ENCODE measurements at places on chromosomes 13 and 19.

DNA sequence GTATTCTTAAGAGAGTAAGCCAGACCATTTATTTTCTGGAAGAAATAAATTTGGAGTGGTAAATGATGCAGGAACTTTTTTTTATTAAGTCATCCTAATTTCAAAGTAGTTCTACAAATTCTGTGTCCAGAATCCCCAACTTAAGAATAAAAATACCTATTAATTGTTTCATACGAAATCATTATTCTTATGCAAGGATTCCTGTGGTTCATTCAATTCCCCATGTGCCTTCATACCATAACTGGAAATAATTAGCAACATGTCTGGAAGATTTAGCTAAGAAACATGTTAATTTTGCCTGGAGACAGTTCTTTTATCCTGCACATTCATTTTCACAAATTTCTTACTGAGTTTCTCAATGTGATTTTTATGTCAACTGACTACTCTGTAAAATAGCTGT lies 408.6 kb downstream of the PCDH9 start:
- peak; percentile 13 for DNase-seq

DNA sequence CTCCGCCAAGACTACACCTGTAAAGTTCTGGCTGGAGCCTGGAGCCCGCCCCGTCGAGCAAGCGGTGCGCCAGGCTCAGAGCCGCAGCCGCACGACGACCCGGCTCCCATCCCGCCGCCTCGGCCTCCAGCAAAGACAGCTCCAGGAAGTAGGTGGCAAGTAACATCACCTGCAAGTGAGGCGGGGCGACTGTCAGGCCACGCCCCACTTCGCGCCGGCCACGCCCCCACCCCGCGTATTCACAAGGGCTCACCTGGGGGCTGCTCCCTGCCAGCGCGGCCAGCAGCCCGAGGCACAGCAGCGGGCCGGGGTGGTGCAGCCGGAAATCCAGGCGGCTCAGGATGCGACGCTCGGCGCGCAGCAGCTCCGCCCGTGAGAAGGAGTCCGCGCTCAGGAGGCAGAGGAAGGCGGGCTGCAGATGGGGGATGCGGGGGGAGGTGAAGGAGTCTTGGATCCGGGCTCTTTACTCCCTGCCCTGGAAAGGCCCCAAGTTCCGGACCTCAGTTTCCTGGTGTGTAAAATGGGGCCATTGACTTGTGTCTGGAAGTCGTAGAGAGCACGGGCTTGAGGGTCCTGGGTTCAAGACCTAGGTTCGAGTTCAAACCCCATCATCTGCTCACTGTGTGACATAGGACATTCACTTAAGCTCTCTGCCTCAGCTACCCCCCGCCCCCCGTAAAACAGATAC lies 3.2 kb downstream of the CCNP start:
- DNase-seq, result no peak

DNA sequence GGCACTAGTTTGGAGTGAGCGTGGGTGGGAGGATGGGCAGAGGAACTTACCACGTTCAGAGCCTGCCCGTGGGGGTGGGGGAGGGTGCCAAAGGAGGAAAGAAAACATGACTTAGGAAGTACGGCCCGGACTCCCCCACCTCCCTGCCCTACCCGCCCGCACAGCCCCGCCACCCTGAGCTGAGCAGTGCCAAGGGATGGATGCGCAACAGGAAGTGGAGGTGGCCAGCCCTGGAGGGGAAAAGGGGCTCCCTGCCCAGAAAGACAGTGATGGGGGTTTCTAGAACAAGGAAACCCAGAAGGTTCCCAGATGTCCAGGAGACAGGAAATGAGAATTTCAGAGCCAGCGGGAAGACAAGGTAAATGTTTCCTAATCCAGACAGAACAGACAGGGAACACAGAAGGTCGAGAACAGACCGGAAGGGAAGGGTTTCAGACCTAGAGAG lies 6.3 kb downstream of the TEAD2 start:
- peak; percentile 11 for DNase-seq

GRCh38 chr13:36673838-36674326 lies at the start of gene SERTM1:
SERTM1 (plus strand) TSS chr13:36674020; CDS start chr13:36695079, 21,059 bp downstream.
- DNase-seq, result no peak

DNA sequence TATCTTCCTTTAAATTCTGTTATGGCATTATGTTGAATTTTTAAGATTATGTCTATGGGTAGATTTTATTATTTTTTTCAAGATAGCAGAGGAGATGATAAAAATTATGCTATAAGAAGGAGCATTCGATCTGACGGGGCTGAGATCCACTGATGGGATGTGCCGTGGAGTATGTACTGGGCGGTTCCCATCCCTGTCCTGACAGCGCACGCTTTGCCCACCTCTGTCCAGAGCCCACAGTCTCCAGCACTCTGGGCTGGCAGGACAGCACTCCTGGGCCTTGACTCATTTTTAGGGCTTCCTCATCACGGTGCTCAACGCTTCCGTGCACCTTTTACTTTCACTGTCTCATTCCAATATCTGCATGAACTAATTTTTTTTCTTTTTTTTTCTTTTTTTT lies 235.5 kb downstream of the TEX29 start:
- no peak for DNase-seq

DNA sequence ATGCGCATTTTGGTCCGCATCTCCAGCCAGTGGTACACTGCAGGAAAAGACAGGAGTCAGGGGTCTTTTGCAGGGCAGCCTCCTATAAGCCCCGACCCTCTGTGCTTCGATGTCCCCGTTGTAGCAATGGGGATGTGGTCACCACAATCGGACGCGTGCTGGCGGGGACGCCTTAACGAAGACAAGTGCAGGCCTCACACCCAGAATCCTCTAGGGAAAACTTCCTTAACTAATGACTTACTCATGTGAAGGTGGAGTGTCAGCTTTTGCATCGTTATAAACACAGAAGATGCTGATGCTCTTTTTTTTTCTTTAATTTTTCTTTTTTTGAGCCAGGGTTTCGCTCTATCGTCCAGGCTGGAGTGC lies 22.1 kb downstream of the VASP start:
- no peak for DNase-seq

DNA sequence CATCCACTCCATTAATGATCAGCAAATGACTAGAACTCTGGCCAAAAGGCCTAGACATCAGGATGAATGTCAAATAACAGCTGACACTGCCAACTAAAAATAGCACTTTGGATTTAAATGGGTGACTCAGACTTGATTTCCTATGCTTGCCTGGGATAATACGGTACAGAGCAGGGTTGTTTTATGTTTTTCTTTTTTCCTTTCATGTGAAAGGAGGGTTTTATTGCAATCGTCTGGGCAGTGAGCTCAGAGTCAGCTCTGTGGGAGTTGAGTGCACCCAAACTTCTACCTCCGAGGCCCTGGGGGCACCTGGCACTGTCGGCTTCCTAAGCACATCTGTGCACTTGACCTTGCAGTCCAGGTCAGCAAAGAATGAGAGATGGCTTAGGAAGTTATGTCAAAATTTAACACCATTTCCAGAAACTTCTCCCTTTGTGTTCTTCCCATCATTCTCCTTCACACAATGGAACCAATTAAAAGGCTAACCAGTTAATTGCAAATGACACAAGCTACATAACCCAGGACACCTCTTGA lies 134.1 kb downstream of the LACC1 start:
- DNase-seq, result peak; percentile 18

DNA sequence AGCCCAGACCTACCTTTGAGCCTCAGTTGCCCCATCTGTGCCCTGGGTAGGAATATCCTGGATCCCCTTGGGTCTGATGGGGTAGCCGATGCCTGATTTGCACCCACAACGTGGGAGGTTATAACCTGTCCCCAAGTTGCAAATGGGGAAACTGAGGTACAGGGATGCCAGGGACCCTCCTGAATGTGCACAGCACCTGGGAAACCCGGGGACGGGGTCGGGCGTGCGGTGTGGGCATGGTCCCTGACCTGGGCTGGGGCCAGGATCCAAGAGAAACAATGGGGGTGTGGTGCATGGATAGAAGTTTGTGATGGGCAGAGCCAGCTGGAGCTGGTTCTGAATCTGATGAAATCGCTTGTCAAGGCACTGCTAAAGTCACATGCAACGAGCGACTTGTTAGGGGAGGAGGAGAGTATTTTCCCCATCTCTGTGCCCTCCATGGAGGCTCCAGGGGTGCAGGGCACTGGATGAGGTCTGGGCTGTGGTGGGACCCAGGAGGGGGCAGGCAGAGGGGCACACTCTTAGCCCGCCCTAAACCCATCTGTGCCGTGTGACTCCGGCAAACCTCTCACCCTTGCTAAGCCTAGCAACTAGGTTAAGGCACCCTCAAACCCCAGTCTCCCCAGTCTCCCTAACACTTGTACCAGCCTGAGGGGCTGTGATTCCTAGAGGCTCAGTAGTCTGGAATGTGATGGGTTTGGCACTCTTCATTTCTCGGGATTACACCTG lies 749 bp downstream of the GDF15 start:
- peak; percentile 28 for DNase-seq

DNA sequence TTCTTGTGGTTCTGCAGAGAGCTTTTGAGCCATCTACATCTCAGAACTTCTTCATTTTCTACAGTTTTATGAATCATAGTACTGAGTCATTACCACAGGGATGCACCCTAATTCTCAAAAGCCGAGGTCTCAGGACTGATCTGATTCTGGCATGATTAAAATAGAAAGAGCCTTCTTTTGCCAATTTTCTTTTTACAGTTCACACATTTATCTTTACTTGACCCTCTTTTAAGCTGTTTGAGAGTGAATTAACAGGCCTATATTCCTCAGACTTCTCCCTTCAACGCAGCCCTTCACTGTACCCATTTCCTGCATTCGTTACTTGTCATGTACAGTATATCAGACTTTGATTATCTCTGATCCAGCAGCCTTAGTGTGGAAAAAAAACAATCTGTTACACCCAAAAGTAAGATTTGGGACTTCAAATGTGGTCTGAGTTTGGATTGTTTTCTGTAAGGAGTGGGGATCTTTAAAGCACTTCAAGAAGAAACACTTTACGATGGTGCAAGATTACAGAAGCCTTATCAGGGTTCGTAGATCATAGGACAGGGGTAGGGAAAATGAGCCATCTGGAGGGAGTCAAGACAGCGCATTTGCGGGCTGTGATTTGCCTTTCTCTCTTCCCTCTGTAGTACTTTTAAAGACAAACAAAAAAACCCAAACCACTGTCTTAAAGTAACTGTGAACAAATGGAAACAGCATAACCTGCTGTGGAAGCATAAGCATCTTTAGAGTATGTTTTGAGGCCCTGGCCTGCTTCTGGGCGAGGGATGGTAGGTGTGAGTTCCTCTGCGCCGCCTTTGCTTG lies 15.3 kb upstream of the GPR183 start:
- peak; percentile 40 for DNase-seq

DNA sequence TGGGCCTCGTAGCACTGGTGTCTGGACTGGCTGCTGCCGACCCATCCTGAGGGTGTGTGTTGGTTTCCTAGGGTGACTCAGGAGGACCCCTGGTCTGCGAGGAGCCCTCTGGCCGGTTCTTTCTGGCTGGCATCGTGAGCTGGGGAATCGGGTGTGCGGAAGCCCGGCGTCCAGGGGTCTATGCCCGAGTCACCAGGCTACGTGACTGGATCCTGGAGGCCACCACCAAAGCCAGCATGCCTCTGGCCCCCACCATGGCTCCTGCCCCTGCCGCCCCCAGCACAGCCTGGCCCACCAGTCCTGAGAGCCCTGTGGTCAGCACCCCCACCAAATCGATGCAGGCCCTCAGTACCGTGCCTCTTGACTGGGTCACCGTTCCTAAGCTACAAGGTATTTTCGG lies 13.8 kb downstream of the TIMM13 start:
- no peak for DNase-seq

GRCh38 chr13:40141859-40142555 lies 486.5 kb downstream of the COG6 start:
- DNase-seq, result no peak

DNA sequence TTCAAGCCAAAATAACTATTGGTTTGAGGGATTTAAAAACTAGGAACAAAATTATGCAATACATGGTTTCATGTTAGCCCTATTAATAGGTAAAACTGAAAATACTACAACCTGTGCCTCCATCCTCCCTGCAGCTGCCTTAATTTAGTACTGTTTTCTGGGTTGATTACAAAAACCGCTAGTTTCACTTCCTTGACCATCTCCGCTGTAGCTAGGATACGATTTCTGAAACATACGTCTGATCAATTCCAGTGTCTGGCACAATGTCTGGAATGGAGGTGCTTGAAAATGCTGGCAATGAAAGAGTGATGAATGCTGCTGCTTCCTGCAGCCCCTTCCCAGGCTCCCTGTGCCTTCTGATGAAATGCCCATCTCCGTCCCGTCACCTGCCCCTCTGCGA lies 273.5 kb downstream of the SHISA2 start:
- no peak for DNase-seq

DNA sequence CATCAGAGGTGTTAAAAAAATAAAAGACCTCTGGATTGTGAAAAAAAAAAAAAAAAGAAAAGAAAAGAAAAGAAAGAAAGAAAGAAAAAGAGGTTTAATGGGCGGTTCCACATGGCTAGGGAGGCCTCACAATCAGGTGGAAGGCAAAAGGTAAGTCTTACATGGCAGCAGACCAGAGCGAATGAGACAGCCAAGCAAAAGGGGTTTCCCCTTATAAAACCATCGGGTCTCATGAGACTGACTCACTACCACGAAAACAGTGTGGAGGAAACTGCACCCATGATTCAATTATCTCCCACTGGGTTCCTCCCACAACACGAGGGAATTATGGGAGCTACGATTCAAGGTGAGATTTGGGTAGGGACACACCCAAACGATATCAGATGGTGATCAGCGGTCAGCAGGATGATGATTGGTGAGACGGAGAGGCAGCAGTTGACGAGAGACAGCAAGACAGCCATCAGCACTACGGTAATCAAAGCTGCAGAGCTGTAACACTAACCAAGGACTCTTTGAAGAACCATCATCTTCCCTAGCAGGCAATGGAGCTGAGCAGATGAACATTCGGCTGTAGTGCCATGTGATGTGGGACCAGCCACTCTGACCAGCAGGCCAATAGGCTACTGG lies 3.9 kb upstream of the CD209 start:
- no peak for DNase-seq

GRCh38 chr13:94389604-94390351 lies 89.7 kb downstream of the DCT start:
- no peak for DNase-seq

- DNase-seq, result no peak
Measured at GRCh38 chr13:97191142-97191541, 31.0 kb upstream of the MBNL2 start.

DNA sequence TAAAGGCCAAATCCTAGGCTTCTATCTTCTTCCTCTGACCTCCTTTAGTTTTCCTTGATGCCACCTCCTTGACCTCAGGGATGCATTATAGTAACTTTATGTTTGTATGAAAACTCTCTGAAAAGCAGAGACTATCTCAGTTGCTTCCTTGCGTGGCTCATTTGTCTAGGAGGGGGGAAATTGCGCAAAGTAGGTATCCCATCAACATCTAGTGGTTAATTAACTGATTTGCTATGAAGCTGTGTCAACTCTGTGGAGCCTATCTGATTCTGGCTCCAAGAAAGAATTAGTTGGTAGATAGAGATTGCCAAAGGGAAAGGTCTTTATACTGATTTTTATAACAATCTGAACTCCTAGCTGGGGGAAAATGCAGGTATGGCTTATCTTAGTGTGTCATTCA lies 82.1 kb upstream of the FRY start:
- DNase-seq, result no peak
